ENCODE measurements at places on chromosomes 11 and 22. TPM values are rescaled to one million over a fixed set of nuclear protein-coding genes. Genes with fewer than 3 reads are reported as not detected.

The IFITM10 gene
- not detected for total RNA-seq

DNA sequence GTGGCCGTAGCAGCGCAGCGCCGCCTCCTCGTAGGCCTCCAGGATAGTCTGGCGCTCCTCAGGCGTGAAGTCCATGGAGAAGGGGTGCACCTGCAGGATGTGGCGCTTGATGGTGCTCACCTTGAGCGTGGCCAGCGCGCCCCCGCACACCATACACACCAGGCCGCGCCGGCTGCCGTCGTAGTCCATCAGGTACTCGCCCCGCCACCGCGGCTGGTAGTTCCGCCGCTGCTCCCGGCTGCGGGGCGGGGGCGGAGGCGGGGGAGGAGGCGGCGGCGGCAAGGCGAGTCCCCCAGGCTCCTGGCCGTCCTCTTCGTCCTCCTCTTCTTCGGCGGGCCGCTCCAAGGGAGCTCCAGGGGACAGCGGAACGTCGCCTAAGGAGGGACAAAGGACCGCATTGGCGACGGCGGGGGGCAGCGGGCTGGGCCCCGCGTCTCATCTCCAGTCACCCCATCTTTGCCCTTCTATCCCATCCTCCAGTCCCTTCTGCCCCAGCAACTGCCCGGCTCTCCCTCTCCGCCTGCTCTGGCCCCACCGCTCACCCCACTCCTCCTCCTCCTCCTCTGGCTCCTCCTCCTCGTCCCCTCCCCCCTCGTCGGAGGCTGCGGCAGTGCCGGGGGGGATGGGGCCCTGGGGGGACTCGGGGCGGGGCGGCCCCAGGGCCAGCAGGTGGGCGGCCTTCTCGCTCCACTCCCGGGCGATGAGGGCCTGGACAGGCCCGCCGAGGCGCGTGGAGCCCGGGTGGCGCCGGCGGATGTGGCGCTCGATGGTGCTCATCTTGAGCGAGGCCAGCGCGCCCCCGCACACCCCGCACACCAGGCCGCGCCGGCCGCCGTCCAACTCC is 4.9 kb downstream of the ZFTA start:
- peak overlapping the region; percentile 62 for H3K4me3 ChIP-seq
- DNase-seq = peak; percentile 83
- peaks cover 7% of the 10 kb centered on the region for H3K36me3 ChIP-seq
- H3K27ac ChIP-seq = peak overlapping the region; percentile 85
- peaks cover 42% of the 10 kb centered on the region for H3K4me1 ChIP-seq
- no peaks in the 10 kb centered on the region for H3K27me3 ChIP-seq

DNA sequence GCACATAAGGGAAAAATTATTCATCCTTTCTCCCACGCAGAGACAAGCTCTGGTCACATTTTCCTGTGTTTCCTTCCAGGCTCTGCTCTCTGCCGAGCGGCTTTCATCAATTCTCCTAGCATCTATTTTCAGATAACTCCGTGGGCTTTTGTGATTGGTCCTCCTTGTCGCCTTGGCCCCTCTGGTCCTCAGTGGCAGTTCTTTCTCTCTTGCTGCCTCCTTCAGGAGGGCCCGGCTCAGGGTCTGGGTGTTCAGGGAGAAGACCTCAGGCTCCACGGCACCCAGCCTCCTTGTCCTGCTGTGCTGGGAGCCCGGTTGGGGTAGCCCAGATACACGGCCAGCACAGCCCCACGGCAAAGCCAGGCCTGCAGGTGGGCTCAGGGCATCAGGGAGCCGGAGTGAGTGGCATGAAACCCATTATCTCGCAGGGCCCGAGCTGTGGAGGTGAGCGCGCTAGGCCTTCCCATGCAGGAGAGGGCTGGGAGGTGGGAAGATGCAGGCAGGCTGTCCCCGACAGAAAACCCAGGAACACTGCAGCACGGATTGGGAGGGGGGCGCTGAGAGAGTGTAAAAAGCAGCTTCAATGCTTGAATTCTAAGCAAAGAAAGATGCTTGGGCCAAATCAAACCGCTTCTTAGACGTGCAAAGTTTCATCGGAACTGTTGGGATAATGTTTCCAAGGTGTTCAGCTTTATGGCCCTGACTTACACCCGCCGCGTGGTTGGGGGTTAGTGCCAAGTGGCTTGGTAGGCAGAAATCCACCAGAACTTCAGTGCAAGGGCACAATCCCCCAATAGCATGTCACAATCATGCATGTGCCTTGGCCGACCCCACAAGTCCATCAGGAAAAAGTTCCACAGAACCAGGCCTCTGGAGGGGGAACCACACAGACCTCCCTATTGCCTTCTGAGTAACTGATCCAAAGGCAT is 81.9 kb upstream of the WNT7B start:
- no peaks in the 10 kb centered on the region for H3K4me1 ChIP-seq
- no peak for DNase-seq
- no peaks in the 10 kb centered on the region for H3K36me3 ChIP-seq
- no peak overlapping the region for H3K4me3 ChIP-seq
- no peak overlapping the region for H3K27ac ChIP-seq

DNA sequence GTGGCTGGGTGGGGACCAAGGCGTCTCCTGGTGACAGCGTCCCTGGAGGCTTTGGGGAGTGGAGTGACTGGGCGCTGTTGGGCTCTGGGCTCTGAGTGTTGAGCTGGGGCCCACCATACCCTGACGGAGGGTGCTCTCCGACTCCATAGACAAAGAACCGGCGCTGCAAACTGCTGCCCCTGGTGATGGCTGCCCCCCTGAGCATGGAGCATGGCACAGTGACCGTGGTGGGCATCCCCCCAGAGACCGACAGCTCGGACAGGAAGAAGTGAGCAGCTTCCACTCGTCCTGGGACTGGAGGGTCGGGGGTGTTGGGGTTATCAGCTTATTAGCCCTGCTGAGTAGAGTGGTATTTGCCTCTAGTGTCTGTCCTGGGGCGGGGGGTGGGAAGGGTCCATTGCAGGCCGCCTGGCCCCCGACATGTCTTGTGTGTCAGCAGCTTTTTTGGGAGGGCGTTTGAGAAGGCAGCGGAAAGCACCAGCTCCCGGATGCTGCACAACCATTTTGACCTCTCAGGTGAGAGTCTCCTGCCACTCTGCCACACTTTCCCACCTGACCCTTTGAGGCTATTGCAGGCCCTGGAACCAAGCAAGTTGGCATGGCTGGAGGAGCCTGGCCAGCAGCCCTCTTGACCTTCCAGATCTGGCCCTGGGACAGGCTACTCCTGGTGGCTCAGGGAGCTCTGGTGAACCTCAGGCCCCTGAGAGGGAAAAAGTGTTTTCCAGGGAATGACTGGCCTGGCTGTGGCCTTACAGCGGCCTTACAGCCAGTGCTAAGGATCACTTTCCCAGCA is 7.6 kb downstream of the CLDN5 start:
- peaks cover 2% of the 10 kb centered on the region for H3K27me3 ChIP-seq
- no peak for DNase-seq
- H3K36me3 ChIP-seq = no peaks in the 10 kb centered on the region
- no peaks in the 10 kb centered on the region for H3K4me1 ChIP-seq

- no peak overlapping the region for H3K27ac ChIP-seq
- H3K4me1 ChIP-seq = no peaks in the 10 kb centered on the region
- DNase-seq = no peak
- H3K36me3 ChIP-seq = no peaks in the 10 kb centered on the region
- H3K27me3 ChIP-seq = no peaks in the 10 kb centered on the region
Measured at GRCh38 chr11:60457576-60457975, 1.9 kb downstream of the MS4A1 start.

DNA sequence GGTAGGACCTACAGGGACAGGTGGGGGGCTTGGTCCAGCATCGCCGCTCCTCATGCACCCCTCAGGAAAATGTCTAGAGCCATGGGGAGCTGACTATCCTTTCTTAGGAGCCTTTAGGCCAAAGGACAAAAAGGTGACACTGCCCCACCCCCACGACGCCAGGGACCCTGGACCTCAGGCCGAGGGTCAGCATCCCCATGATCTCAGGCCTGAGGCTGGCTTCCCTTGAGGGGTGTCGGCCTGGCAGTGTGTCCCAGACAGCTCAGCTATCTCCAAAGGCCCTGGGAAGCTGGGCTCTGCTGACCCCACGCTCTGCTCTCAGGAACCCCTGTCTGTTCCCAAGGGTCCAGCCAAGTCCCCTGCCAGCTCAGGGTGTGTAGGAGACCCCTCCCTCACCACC is 16.3 kb downstream of the MRGPRG start:
- H3K36me3 ChIP-seq = no peaks in the 10 kb centered on the region
- no peak overlapping the region for H3K4me3 ChIP-seq
- H3K4me1 ChIP-seq = peaks cover 7% of the 10 kb centered on the region
- peaks cover 48% of the 10 kb centered on the region for H3K27me3 ChIP-seq

Measured in neural progenitor cell (in vitro differentiated cells).